ENCODE measurements at places on chromosomes 11 and 22.

DNA sequence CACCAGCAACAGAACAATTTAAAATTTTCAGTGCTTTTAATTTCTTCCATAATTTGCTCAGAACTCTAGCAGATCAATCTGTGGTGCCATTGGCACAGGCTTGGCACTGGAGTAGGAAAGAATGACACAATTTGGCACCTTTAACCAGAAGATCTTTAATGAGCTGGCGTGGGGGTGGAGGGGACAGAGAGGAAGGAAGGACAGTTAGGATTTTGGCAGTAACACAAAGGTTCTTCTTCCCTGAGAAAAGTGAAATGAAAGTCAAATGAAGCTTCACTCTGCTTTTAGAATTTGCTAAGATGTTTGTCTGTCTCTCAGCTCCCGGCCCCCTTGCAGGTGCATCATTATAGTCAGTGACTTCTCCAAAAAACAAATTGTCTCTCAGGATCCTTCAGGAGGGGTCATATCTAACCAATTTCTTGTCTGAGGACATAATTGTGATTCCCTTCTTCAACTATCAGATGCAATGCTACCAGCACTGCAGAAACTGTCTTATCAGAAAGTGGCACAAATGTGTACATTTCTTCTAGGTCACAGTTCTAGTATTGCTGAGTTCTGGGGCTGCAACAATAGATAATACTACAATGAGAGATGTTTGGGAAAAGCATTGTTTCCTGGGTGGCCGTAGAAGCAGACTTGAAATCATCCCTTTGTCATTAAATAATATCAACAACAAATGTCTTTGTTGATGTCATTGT lies 66.8 kb downstream of the CSTPP1 start:
- DNase-seq = no peak

DNA sequence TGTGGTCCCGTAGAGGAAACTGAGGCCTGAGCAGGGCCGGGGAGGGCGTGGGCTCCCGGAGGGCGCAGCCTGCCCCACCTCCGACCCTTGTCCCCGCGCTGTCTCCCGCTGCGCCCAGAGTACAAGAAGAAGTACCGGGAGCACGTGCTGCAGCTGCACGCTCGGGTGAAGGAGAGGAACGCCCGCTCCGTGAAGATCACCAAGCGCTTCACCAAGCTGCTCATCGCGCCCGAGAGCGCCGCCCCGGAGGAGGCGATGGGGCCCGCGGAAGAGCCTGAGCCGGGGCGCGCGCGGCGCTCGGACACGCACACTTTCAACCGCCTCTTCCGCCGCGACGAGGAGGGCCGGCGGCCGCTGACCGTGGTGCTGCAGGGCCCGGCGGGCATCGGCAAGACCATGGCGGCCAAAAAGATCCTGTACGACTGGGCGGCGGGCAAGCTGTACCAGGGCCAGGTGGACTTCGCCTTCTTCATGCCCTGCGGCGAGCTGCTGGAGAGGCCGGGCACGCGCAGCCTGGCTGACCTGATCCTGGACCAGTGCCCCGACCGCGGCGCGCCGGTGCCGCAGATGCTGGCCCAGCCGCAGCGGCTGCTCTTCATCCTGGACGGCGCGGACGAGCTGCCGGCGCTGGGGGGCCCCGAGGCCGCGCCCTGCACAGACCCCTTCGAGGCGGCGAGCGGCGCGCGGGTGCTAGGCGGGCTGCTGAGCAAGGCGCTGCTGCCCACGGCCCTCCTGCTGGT lies 1.9 kb downstream of the NLRP6 start:
- no peak for DNase-seq

DNA sequence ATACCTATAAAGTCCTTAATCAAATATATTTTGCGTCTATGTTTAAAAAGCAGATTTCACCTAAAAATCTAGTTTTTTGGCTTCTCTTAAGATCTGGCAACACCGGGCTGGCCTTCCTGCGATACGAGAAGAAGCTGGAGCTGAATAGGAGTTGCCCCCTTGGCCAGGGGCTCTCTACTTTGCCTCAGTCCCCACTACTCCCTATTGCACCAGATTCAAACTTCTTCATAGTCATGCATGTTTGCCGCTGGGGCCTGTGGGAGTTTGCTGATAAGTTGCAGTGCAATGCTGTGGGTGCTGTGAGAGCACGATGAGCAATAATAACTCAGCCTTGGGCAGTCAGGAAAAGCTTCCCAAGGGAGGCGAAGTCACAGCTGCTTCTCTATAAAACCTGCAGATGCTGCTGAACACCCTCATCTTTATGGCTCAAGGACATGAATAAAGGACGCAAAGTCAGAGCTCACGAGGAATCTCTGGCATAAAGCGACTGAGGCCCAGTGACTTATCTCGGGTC lies 15.2 kb upstream of the EIF3D start:
- no peak for DNase-seq

DNA sequence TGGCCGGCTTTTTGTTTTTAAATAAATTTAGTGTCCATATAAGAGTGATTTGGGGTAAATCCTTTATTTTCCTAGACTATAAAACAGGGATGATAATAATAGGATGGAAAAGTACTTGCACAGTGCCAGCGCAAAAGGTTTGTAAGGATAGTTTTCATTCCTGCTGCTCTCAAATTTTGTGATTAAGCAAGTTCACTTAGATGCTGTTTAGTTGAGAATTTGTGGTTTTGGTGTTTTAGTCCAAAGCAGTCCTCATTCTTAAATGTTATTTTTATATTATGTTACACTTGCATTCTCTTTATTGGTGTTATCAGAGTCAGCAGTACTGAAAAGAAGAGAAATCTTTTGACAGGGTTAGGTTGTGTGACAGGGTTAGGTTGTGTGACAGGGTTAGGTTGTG lies 47.9 kb downstream of the PPP6R3 start:
- no peak for DNase-seq

- DNase-seq = peak; percentile 87
Measured at GRCh38 chr11:8192016-8192895, 23.4 kb upstream of the RIC3 start.

DNA sequence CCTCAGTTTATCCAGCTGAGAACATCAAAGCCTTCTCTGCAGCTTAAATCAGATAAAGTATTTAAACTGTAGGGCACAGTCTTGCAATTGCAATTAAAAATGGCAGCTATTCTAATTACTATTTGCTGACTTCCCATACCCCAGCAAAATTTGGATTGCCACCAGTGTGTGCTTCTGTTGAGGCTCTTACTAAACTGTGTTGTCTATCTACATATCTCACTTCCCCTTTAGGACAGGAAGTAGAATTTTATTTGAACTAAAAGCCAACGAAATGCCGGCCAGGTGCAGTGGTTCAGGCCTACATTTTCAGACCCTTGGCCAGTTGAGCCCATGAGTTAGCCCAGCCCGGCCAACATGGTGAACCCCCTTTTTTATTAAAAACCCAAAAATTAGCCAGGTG lies 7.1 kb downstream of the SAA4 start:
- no peak for DNase-seq

GRCh38 chr22:47193606-47194329 lies 431.3 kb downstream of the TBC1D22A start:
- DNase-seq = no peak

DNA sequence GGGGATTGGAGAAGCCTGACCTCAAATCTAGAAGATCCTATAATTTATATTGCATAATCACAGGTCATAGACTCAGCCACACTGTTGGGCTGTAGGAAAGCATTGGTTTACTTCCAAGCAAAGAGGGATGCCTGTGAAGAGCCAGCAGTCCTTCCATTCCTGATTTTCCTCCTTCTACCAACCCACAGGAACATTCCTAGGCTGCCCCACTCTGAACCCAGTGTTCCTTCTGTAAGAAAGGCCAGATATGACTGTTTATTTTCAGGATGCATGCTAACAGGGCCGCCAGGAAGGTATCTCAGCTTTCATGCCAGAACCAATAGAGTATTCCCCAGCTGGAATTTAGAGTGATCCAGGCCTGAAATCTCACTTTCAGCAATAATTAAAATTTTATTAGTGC lies 197.1 kb downstream of the ETS1 start:
- no peak for DNase-seq

GRCh38 chr11:120180551-120181232 lies 30.1 kb upstream of the OAF start:
- no peak for DNase-seq

- no peak for DNase-seq
Measured at GRCh38 chr11:2512431-2513407, 67.9 kb downstream of the KCNQ1 start.

DNA sequence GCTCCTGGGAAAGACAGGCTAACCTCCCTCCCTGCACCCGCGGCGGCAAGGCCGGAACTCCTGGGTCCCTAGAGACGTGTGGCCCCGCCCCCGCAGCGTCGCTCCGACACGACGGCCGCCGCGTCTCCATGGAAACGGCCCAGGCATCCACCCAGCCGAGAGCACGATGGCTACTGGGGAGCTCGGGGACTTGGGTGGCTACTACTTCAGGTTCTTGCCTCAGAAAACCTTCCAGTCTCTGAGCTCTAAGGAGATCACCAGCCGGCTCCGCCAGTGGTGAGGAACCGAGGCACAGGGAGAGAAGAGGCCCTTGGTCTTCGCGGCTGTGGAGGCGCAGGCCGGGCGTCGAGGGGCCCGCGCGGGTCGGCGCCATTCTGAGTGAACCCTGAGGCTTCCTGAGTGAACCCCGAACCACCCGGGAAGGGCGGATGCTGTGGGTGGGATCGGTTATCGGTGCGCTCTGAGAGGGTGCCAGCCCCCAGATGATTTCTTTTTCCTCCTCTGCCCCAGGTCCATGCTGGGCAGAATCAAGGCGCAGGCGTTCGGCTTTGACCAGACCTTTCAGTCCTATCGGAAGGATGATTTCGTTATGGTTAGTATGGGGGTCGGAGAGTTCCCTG lies at the start of gene CFAP300:
Gene CFAP300, plus strand, starts transcription at position 133 of the 620 bp plus-strand sequence. Its CDS starts 34 bp downstream, at position 167.
- DNase-seq = peak; percentile 14

GRCh38 chr11:47514825-47515647 lies 37.9 kb downstream of the CELF1 start:
- no peak for DNase-seq

DNA sequence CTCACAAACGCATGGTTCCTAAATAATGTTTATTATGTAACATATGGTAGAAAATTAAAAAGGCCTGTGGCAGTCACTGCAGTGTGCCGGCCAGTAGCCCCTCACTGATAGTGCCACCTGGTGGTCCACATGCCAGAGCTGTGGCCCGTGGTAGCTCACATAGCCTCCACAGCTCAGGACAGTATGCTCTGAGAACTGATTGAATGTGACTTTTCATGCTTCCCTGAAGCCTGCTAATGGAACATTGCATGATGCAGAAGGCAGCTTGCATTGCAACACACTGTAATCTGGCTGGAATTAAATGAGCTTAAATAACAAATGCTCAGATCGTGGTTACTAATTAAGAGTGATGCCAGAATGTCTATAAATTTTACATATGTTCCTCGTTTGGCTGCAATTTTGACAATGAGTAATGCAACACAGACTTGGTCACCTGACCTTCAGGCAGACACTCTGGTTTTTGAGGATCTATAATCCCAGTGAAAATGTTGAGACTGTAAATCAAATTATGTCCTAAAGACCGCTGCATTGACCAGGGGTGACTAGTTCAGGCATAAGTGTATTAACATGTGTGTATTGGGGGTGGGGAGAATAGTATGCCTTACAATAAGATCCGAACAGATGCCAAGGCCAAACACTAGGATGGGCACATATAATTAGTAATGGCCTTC lies 566.4 kb downstream of the METTL15 start:
- DNase-seq = no peak

- DNase-seq = no peak
Measured at GRCh38 chr11:97890466-97890865, 1130.3 kb upstream of the CNTN5 start.

- no peak for DNase-seq
Measured at GRCh38 chr11:85483861-85484260, 143.3 kb downstream of the DLG2 start.

DNA sequence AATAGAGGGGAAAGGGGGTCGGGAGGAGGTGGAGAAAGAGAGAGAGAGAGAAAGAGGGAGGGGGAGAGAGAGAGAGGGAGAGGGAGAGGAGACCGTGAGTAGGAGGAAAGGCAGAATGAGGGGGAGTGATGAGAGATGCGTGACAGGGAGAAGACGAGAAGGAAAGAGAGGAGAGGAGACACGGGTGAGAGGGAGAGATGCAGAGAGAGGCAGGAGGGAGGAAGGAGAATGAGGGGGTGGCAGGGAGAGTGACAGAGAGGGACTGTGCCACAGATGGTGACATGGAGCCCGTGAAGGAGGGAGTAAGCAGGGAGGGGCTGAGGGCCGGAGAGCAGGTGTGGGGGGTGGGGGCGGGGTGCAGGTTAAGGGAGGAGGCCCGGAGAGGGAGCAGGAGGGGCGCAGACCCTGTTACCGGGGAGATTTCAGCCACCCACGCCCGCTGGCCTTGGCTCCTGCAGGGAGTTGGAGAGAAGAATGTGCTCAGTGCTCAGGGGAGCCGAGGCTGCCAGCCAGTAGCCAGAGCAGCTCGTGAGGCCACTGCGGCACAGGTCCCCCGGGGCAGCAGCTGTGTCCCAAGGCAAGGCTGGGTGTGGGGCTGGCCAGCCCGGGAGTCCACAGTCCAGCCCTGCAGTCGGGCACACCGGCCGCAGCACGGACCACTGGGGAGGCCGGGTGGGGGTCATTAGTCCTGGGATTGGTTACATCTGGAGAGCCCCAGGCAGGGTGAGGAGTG lies at the start of gene SSTR3:
Gene SSTR3, minus strand, starts transcription at position 304 of the 733 bp plus-strand sequence. CDS start 4,674 bp downstream, outside the sequence.
- no peak for DNase-seq

All from COLO829 (cell line).